ENCODE measurements at places on chromosomes 16 and 17.

- no peak for DNase-seq
Measured at GRCh38 chr17:18185391-18185790, 1.8 kb downstream of the ALKBH5 start.

DNA sequence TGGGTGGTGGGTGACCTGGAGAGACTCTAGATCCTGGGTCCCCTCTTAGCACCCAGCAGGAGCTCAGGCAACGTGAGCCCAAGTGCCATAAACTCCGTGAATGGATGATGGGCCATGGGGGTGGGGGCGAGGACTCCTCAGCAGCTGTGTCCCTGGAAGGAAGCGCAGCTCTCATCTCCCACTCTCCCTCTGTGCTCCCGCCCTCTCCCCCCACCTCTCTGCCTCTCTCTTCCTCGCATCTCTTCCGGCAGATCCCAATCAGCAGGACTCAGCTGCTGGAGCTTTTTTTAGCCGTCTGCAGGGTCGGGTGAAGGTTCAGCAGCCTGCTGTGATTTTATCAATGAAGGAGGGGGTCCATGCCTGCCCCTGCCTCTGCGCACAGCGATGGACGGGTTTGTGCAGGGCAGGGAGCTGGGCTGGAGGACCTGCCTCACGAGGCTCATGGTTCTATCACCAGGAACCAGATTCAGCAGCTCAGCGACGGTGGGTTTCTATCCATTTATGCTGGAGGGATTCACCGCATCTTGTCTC is 8.3 kb downstream of the CCR7 start:
- peak; percentile 44 for DNase-seq

- no peak for DNase-seq
Measured at GRCh38 chr17:10492004-10492403, 22.6 kb upstream of the MYH4 start.

- peak; percentile 21 for DNase-seq
Measured at GRCh38 chr17:6755731-6756184, at the start of gene XAF1. TSS of gene XAF1 (plus strand) at chr17:6756046. CDS start at chr17:6756079, 33 bp downstream.

- DNase-seq: no peak
Measured at GRCh38 chr16:683396-684070, 601 bp downstream of the JMJD8 start.

- DNase-seq: no peak
Measured at GRCh38 chr17:73748508-73748907, 104.3 kb upstream of the SDK2 start.

DNA sequence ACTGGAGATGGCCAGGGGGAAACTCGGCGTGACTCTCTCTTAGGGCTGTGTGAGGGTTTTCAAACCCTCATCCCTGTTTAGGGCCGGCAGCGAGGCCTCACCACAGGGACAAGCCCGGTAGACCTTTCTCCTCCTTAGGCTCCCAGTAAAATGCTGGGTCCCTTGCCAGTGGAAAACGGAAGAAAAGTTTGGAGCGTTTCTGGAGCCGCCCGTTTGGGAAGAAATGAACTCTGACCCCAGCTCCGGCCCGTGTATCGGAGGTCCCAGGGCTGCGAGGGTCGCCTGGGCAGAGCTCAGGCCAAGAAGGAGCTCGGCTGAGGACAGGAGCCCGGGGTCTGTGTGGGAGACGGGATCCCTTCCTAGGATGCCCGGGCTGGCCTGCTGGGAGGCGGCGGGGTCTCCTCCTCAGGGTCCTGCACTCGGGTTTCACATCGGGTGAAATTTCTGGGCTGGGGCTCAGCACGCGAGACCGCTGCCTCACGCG is 23.2 kb downstream of the ZNF213 start:
- no peak for DNase-seq

DNA sequence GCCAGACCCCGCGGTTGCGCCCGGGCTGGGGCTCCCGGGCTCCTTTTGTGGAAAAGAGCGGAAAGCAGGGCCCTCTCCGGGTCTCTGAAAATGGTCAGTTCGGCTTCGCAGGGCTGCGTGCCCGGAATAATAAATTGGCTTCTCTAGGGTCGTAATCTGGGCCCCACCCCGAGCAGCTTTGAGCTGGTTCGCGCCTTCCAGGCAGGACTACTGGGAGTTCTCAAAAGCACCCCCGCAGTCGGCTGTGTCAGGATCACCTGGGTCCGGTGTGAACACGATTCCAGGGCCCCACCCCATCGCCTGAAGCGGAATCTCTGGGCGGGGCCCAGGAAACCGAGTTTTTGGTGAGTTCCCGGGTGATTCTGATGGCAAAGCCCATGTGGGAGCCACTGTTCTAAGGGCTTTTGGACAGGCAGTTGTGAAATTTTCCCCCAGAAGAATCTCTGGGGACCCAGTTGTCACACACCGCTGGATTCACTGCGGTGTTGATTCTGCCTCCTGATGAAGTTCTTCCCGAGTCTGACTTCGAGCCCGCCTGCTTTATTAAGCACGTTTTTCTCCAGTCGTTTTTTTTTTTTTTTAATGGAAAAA is 77.0 kb downstream of the MRC2 start:
- DNase-seq: peak; percentile 74

DNA sequence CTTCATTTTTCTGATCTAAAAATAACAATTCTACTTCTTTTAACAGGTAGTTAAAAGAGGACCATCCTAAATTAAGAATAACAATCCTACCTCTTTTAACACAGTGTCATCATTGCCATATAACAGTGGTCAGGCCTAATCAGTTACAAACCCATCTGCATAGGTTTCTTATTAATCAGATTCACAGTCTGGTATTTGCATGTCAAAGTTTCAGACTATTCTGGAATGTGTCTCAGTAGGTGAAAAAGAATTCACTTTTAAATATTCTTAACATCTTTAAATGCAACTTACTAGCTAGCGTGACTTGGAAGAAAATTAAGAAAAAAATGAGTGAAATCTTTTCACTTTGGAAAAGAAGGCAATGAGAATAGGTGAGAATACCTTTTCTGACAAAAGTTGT is 6.8 kb upstream of the KRT12 start:
- DNase-seq: no peak

GRCh38 chr16:82682767-82683166 is 56.0 kb downstream of the CDH13 start:
- DNase-seq: no peak

- no peak for DNase-seq
Measured at GRCh38 chr16:3175157-3176093, 12.6 kb upstream of the OR1F1 start.

DNA sequence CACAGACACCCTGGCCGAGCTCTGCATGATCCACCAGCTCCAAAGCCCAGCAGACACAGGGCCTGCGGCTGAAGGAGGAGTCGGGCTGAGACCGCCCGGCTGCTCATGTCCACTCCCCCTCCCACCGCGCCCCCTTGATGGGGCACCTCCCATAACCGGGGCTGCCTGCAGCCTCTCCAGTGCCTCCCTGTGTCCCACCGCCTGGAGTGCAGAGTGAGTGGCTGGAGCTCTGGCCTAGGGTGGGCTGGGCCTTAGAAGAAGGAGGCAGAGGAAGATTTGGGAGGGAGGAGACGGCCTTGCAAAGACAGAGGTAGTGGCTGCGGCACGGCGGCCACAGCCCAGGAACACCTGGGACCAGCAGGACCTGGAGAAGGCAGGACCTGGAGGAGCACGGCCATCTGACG is 4.0 kb downstream of the CBFA2T3 start:
- no peak for DNase-seq

DNA sequence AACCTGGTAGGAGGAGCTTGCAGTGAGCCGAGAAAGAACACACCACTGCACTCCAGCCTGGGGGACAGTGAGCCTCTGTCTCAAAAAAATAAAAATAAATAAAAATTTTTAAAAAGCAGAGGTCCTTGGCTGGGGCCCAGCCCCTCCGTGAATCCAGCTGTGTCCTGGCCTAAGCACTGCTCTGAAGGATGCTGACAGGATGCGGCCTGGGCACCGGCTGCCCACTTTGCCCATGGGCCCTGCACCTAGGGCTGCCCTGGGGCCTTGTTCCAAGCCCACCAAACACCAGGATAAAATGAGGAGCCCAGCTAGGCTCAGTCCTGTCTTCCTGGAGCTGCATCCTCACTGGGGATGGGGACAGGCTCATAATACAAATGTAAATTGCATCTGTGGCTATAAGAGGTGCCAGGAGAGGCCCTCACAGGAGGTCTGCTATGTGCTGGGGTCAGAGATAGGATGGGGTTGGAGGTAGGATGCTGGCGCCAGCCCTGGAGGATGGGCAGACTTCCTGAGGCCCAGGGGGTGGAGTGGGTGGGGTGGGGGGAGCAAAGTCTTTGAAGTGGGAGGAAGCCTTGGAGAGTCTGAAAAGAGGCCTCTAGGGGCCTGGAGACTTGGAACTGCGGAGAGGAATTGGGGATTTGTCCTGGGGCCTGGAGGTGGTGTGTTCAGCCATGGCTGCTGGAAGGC is 6.2 kb downstream of the C16orf89 start:
- no peak for DNase-seq

- no peak for DNase-seq
Measured at GRCh38 chr17:31623990-31624389, 232.5 kb downstream of the RAB11FIP4 start.

DNA sequence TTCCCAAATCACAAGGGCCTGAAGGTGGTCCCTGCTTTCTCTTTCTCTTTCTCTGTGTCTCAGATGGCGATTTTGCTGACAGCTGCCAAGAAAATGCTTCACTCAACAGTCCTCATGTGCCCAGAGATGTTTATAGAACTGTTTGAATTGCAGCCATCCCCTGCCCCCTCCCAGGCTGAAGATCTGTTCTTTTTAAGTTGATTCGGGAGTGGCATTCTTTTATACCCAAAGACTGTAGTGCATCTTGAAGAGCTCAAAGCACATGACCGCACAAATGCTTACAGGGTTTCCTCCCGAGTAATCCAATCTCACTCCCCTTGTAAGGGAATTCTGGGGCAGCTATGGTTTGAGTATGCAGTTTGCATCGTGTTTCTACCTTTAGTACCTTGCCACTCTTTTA is 75.7 kb downstream of the SEC14L1 start:
- DNase-seq: no peak

- no peak for DNase-seq
Measured at GRCh38 chr17:18102640-18103039, 5.9 kb upstream of the MYO15A start.

- no peak for DNase-seq
Measured at GRCh38 chr16:24748242-24748641, 18.8 kb downstream of the TNRC6A start.

DNA sequence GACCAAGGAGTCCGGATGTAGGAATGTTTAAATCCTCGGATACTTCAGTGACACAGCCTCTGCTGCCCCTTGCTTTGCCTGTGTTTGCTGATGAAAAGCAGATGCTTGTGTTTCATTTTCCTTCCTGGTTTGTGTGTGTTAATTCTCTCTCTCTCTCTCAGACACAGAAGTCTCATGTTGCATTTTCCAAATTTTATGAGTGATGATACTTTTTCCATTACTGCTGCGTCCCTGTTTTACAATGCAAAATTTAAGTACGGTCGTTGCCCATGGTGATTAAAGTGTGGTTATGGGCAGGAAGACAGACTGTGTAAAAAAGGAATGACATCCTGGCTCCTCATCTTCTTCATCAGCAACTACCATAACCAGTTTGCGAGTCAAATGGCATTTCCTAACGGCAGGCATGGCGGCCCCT is 5.7 kb downstream of the RMI2 start:
- DNase-seq: no peak

GRCh38 chr17:79945591-79946255 is 89.9 kb downstream of the TBC1D16 start:
- no peak for DNase-seq

DNA sequence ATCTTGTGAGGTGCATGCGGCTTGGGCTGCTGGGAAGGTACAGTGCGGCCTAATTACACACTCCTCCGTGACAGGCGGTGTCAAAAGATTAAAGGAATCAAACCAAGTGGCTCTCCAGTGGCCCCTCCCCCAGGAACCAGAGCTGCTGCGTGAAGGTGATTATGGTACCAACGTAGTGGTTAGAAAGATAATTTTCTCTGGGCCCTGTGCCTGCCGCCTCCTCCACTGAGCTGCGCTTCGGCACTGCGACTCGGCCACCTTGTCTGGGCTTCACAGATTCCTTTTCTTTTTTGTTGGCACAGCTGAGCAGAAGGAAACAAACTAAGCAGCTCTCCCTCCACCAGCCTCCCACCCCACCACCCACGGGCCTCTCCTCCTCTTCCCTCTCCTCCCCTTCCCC is 113.2 kb upstream of the SDK2 start:
- no peak for DNase-seq

DNA sequence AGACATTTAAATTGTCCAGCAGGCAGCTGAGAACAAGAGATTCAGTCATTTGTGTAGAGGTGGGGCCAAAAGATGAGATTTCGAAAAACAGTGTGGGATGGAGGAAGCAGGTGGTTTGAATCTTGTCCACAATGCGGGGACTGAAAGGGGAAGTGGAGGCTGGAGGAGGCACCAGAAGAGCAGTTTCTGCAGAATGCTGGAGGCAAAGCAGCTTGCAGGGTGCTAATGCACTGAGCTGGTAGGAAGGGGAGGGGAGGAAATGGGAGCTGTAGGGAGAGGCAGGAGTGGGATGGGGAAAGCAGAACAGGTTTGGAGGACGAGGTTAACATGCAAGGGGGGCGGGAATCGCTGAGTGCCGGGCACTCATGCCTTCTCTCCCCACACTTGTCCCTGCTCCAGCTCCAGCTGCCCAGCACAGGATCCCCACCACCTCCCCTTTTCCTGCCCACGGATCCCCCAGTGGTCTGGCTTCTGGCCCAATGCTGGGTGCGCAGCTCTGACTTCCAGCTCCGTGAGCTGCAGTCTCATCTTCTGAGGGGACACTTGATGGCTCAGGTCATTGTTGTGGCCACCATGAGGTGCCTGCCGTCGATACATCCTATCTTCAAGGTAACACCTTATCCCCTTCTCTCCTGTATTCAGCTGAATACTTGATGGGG is 9.4 kb downstream of the C17orf100 start:
- DNase-seq: no peak

DNA sequence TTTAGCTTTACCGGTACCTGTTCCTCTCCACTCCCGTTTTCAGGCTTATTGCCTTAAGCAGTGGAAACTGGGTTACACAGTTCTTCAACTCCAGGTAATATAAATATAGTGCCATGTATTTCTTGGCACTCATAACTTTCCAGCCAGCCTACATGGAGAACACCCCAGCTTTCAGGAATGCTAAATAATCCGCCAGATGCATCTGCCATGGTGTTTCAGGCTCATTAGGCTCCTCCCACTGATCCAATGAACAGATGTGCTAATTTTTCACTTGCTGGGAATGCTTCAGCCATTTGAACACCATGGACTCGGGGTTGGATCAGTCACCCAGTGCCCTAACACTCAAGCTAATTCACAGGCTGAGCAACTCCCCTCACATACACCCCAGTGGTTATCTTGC is 4.6 kb downstream of the ANKFN1 start:
- no peak for DNase-seq

DNA sequence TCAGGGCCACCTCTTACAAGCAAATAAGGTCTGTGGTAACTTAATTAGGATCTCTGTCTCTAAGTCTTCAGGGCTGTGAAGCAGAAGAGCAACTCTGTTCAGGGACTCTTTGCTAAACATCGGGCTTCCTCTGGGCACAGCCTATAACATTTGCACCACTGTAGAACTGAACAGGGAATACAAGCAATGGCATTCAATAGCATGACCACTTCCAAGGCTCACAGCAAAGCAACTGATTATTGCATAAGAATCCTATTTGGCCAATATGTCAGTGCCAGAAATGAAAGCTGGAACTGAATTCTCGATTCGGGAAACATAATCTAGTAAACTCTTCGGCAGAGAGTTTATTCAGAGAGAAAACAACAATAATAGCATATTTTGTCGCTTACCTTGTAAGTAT is 92.2 kb upstream of the AMZ2 start:
- no peak for DNase-seq
